ENCODE measurements at places on chromosomes 11 and 22.

- DNase-seq: no peak
These were observed 174.7 kb downstream of the IGLL1 start for GRCh38 chr22:23405366-23405851.

- DNase-seq: no peak
These were observed 113.5 kb downstream of the SOX6 start for GRCh38 chr11:16242806-16243205.

- DNase-seq: no peak
These were observed 25.0 kb downstream of the TXN2 start for GRCh38 chr22:36456464-36456845.

DNA sequence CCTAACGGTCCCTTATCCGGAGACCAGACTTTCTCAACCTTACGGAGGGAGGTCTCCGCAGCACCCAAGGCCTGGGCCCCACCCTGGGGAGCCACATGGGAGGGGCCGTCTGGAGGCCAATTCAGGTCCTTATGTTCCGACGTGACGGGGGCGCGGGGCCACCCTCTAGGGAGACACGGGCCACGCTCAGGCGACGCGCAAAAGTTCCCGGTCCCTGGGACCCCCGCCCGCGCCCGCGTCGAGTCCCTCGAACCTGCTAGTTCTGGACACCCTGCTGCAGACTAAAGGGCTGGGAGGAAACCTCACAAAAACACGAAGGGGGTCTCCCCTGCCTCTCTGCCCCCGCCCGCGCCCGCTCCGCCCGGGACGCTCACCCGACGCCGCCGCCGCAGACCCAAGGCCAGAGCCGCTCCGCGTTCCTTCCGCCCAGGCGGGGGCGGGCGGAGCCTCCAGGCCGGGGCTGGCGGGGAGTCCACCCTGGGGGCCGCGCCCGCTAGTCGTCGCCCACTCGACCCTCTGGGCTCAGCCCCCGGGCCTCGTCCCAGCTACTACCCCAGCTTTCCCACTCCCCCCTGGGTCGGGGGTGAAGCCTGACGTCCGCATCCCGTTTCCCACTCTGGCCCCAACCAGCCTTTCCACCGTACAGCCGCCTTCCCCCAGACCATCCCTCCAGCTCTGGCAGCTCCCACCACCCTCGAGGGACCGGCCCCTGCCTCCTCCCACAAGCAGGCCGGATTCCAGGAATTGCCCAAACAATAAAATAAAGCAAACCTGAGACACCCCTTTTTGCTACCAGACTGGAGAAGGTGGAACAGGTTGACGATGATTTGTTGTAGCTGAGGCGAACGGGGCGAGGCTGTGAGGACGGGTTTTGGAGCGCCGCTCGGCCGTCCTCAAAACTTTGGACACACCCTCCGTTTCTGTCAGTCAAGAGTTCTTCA is 2.7 kb downstream of the RNH1 start:
- DNase-seq: no peak

- DNase-seq: no peak
These were observed 110.4 kb upstream of the POU2AF2 start for GRCh38 chr11:111135101-111135500.

- DNase-seq: no peak
These were observed 10.0 kb upstream of the RRM1 start for GRCh38 chr11:4084406-4085125.

- no peak for DNase-seq
These were observed 20.3 kb upstream of the CEP126 start for GRCh38 chr11:101894505-101894904.

- no peak for DNase-seq
These were observed 403.2 kb upstream of the DDI1 start for GRCh38 chr11:103633068-103633788.

DNA sequence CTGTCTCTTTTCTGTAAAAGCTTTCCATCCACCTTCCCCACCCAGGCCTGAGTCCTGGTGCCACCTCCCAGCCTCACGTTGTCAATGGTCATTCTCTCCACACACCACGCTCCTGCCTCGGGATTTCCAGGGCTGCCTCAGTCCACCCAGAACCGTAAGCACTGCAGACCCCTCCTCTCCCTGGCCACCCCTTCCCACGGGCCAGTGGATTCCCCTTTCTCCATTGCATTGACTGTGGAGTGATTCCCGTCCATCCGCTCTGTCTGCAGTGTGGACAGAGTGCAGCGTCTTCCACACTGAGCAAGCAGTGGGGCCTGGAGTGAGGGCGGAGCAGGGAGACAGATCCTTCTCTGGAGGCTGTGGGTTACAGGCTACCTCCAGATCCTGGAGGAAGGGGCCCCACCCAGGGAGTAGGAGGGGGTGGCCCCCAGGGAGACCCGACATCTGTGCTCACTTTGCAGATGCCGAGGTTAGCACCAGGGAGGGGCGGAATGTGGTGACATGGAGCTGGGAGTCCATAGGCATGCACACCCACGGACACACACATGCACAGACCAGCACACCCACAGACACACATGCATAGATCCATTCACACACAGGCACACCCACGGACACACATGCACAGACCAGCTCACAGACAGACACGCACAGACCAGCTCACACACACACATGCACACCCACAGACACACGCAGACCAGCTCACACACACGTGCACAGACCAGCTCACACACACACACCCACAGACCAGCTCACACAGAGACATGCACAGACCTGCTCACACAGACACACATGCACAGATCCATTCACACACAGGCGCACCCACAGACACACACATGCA is 109.6 kb upstream of the B3GAT1 start:
- DNase-seq: no peak

DNA sequence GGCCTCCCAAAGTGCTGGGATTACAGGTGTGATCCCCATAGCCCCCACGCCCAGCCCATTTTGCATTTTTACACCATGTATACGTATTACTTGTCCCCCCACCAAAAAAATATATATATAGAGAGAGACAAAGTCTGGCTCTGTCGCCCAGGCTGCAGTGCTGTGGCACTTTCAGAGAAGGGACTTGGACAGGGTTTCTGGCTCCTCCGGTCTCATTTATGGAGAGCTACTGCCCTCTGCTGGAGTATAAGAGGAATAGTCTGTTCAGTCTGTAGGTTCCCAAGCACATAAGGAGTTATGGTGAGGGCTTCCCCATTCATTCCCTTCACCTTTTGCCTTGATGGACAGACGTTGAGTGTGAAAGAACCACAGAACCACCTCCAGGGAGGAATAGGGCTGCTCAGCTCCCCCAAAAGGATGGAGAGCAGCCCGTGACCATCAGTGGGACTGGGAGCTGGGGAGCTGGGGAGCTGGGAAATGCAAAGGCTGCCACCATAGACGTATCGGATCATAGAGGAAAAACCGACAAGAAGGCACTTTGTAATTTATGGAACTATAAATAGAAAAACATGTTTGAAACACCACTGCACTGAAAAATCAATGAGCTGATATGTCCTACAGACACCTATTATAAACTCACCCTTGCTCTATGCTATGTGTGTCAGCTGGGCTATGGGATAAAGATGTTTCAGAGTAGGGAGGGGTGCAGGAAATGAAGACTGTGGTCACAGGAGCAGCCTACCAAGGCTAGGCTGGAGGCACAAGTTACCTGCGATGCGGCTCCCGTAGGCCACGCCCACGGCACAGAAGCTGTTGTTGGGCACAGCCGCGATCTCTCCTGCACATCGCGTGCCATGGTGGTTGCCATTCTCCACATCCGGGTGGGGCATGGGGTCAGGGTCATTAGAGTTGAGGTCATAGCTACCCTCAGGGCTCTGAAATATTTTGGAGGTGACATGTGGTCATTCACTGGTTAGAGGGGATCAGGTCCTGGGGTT is 5.2 kb downstream of the PCSK7 start:
- no peak for DNase-seq

- no peak for DNase-seq
These were observed 74.5 kb upstream of the CSNK2A3 start for GRCh38 chr11:11427542-11427941.

- DNase-seq: no peak
These were observed 328.1 kb upstream of the MPPED2 start for GRCh38 chr11:30914143-30914762.

DNA sequence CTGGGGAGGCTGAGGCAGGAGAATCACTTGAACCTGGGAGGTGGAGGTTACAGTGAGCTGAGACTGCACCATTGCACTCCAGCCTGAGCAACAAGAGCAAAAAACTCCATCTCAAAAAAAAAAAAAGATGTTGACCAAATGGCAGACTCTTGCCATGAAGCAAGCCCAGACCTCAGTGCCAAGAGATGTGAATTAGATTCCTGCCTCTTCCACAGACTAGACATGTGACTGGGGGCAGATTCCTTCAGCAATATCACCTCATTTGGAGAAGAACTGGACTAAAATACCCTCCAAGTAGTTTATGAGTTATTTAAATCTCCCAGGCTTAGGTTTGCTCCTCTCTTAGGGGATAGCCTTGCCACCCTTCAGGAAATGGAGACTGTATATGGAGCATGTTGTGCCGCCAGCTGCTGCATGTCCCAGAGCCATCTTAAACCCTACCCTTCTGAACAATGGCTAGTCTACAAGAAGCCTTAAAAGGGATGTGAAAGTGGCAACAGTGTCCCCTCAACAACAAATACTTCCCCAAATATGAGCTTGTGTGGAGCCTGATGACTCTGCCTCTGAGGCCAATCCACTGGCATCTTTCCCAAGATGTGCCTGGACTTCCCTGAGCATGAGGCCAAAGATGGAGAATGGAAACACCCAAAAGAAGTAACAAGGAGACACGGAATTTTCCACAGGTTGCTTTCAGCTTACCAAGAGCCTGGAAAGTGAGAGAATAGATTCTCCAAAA is 763 bp upstream of the MS4A7 start:
- DNase-seq: no peak

DNA sequence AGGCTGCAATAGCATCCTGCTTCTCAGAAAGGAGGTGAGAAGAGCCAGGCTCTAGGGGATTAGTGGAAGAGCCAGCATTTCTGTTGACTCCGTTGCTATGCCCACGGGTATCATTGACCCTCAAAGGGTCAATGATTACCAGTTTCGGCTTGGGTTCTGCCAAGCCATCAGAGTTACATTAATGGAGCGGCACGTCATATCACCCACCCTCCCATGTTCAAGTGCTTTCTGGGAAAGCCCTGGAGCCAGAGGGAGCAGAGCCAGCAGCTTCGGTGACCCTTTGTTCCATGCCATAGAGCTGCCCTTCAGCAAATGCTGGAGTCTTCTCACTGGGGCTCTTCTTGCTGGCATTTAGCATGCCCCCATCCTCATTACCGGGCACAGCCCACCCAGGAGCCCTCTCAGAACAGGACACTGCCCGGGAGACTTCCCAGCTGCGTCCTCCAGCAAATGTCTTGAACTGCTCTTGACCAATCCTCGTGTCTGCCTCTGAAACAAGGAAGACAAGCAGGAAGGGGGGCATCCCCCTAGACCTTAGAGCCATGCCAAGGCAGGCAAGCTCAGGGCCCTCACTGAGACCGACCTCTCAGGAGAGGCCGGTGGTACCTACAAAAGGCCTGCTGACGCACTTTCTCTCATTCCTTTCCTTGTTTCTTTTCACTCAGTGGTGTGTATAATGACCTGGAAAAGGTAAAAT is 14.6 kb downstream of the KCNJ1 start:
- DNase-seq: no peak

- DNase-seq: no peak
These were observed 47.8 kb downstream of the BRSK2 start for GRCh38 chr11:1437500-1437899.

GRCh38 chr22:48402591-48403031 is 1425.1 kb downstream of the BRD1 start:
- DNase-seq: no peak

DNA sequence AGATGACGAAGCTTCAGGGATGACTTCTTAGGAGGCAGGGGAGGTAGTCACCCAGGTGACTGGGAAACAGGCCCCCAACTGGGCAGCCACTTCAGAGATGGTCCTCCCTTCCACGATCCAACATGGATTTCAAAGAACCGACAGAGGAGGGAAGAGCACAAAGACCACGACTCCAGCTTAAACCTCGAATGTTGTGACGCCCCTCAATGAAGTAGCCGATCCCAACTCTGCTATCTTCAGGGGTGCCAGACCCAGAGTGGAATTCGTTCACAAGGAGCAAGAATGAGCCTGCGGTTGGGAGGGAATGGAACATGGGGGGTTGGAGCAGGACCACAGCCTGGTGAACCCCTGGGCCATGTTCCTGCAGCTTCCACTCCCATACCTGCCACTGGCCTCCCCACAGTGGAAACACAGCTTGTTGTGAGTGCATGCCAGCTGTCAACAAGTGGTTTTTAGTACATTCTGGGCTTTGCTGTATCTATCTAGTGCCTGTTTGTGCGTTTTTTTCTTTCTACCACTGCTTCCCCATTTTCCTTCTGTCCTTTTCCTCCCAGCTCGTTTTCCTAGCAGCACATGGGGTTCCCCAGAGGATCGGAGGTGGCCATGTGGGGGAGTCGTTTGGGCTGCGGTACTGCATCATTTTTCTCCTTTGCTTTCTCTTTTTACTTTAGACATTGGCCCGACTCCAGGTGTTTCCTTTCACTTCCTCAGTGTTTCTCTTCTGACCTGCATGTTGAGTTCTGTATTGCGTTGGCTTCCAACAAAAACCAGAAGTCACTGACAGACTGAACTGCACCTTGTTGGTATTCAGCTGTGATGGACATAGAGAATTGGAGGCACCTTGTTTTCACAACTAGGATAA is 65.8 kb downstream of the MORC2 start:
- DNase-seq: no peak

DNA sequence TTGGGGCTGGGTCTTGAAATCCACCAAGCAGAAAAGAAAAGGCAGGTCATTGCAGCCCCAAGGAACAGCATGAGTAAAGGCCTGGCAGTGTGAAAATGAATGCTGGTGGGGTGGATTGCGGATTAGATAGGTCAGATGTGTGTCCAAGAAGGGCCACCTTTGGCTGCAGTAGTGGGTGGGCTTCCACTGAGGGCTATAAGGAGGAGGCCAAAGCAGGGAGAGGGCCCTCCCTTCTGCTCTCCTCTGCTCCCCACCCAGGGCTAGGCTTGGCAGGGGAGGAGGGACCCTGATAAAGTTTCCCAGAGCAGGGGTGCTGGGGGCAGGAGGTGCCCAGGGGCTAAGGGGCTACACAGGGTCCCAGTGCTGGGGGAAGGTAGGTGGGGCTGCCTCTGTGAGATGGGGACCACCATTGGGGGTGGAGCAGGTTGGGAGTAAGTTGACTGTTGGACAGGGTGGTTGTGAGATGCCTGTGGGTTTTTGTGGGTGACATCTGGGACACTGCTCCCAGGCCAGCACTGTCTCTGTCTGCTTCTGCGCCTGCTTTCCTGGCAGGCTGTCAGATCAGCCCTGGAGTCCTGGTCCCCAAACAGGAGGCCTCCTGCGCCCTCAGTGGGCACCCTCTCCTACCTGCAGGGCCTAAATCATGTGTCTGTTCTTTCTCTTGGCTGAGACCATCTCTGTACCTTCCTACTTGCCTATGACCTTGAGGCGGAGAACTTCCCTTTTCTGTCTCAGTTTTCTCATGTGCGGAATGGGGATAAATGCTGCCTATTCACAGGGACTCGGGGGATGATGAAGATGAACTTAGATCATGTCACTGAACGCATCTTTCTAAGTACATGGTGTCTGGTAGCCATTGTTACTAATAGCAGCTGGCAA is 1.9 kb downstream of the CAPN5 start:
- DNase-seq: no peak

- DNase-seq: no peak
These were observed 5.9 kb upstream of the AMOTL1 start for GRCh38 chr11:94762208-94762607.
